Naive thymus-derived CD8-positive, alpha-beta T cell (primary cell): ENCODE measurements at places on chromosomes 12 and 14.

- DNase-seq, result no peak
Measured at GRCh38 chr12:49529414-49529813, 9.4 kb upstream of the KCNH3 start.

GRCh38 chr14:86196471-86196870, 666.5 kb downstream of the FLRT2 start:
- no peak for DNase-seq

DNA sequence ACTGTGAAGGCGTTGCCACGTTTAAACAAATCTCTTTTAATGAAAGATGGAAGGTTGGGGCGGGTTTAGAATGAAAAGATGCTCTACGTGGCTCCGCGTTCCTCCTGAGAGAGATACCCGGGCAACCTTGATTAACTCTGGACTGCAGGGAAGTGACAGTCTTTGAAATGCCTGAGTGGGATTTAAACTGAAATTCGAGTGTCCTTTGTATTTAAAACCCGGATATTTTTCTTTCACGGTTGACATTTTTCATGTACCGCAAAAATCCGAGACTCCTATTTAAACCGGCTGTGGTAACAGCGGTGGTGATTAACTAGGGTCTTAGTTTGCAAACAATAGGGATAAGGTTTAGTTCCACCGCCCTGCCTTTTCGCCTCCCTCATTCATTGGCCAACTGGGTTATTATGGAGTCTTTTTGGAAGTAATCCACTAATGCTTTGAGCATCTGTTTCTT, 707 bp downstream of the G2E3 start:
- no peak for DNase-seq

GRCh38 chr14:35414365-35414764, 9.8 kb upstream of the NFKBIA start:
- no peak for DNase-seq

DNA sequence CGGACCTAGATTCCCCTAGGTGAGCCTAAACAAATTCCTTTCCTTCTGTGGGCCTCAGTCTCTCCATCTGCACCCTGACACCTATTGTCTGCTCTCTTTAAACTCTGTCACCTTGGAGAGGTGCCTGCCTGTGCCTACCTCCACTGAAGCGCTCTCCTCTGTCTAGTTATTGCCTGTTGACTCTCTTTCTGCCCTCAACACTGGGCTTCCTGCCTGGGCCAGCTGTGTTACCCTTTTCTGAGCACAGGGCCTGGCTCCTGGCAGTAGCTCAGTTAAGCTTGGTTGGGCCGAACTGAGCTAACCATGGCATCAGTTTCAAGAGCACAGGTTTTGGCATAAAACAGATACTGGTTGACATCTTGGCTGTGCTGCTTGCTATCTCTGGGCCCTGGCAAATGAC, 43.5 kb downstream of the PRMT8 start:
- no peak for DNase-seq

DNA sequence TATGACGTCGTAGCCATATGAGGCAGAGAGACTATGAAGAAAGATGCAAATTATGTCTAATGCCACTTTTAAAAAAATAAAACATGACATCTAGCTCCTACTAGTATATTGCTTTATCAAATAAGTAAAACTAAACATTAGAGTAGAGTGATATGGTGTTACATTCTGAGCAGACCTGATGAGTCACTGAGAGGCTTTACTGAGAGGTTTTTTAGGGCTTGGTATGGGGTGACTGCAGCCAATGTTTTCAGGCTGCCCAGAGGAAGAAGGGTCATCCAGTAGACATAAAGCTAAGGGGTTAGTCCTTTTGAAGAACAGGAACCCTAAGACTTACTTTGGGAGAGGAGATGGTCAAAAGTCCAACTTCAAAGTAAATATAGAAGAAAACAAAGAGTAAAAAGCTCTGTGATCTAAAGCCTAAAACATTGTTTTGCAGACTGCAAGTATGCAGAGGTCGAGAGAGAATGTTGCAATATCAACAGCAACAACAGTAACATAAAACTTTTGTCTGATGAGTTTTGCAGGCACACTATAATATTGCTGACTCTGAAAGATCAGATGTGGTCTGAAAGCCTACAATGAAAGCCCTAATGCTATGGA, 774.7 kb downstream of the TMTC2 start:
- DNase-seq, result no peak

DNA sequence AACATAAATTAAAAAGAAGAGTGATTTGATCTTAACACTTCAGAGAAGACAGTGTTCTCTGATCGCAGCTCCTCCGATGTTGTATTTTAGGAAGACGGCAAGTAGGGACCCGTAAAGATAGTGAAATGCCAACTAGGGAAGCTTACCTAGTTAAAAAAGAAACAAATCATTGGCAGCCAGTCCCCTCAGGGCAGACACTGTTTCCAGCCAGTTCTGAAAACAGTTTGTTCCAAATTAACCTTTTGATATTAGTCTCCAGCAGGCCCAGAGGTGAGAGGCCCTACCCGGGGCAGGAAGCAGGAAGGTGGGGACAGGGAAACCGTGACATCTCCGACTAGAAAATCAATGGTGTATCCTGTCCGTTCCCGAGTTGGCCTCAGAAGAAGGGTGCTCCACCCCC, 56.0 kb downstream of the KSR2 start:
- DNase-seq, result no peak

GRCh38 chr12:127558361-127558760, 708.6 kb upstream of the TMEM132C start:
- no peak for DNase-seq

DNA sequence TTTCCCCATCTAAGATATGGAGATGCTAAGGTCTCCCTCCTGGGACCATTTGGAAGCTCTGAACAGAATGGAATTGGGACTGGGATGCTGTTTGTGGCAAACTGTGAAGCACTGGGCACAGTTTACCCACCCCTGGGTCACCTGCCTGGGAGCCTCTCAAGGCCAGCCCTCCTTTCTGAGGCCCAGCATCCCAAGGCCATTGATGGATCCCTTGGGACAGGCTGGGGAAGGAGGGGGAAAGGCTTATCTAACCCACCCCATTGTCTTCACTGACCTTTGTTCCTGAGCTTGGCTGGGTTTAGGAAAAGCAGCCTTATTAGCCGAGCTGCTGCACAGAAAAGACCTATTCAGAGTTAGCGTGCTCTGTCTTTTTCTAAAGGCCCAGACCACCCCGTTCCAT, 5.2 kb downstream of the CCDC85C start:
- DNase-seq, result no peak

DNA sequence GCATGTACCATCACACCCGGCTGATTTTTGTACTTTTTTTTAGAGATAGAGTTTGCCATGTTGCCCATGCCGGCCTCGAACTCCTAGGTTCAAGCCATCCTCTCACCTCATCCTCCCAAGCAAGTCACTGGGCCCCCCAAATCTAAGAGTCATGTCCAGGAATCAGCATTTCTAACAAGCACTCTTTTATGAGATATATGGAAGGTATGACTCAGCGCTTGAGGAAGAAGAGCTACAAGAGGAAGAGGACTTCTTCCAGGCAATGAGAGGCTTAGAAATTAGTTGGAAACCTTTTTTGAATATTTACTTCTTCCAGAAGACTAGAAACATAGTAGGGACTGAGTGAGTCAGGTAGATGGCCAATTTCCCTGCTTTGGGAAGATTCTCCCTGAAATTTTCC, 114.5 kb downstream of the HMGA2 start:
- no peak for DNase-seq

GRCh38 chr14:25150401-25150800, 100.5 kb upstream of the STXBP6 start:
- DNase-seq, result no peak

- no peak for DNase-seq
Measured at GRCh38 chr12:99997806-99998205, 13.1 kb upstream of the ANKS1B start.

DNA sequence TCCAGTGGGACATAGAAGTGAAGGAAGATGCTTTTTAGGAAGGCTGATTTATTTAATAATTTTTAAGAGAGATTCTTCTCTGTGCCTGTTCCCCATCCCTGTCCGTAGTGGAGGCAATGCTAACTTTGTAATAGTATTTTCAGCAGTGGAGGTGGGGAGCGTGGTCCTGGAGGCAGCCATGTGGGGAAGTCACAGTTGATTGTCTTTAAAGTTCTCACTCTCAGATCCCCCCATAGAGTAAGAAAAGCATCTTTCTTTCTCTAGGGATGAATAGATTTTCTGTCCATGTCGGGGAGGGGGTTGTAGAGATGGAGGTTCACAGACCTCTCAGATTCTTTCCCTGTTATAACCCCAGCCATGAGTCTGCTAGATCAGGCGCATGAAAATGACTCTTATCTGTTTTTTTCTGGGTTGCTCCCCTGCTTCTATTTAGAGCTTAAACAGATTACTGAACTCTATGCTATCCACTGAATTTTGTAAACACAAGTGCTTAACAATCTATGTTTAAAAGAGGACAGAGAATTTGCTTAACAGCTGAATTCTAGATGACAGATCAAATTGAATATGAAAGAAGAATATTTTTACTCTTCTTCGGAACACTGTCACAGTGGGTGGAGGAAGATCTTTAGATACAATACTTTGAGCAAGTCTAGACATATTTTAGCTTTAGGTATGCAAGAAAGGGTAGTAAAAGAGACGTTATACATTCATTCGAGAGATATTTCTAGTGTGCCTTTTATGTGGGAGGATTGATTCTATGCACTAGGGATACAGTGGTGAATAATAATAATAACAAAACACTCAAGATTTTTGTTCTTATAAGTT, 25.3 kb downstream of the TMEM117 start:
- DNase-seq, result no peak

DNA sequence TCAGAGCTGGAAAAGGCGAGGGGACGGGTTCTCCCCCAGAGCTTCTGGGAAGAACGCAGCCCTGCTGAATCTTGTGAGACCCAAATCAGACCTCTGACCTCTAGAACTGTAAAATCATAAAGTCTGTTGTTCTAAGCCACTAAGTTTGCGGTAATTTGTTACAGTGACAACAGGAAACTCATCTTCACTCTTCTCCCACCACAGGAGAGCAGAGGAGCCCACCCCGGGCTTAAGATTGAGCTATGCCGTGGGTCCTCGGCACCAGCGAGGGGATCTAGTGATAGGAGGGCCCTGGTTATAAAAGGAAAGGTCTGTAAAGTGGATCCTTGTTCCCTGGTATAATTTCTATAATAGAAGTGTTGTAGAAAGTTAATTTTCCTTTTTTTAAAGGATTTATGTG, 7.6 kb downstream of the MLXIP start:
- DNase-seq, result peak; percentile 66

DNA sequence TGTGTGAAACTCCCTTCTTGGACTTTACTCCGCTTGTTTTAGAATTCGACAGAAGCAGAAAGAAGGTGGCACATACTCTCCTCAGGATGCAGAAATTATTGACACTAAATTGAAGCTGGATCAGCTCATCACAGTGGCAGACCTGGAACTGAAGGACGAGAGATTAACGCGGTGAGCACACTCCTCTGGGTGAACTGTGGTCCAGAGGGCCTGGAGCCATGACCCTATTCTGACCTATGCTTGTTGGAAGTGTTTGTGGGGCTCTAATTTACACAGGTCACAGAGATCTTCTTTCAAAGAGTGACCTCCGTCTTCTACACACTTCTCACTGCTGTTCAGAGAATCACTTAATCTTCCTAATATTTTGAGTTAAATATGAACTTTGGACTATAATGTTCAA, 72.5 kb upstream of the MYF6 start:
- DNase-seq, result no peak

DNA sequence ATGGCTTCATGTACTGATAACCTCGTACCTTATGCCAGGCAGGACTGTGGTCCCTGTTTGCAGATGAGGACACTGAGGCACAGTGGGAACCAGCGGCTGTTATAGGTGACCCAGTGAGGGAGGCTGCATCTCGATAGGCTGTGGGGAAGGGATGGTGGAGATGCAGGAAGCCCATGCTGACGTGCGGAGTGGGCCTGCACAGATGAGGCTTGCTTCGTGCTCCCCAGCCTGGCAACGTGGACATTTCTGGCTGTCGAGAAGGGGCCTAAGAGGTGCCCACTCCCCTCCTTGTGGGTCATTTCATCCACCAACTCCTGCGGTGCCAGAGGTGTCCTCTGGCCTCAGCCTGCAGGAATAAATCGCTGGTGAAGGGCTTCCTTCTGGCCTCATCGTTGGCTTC, 107.4 kb downstream of the SLC25A47 start:
- no peak for DNase-seq

- no peak for DNase-seq
Measured at GRCh38 chr12:113190761-113191160, 5.2 kb downstream of the RITA1 start.

DNA sequence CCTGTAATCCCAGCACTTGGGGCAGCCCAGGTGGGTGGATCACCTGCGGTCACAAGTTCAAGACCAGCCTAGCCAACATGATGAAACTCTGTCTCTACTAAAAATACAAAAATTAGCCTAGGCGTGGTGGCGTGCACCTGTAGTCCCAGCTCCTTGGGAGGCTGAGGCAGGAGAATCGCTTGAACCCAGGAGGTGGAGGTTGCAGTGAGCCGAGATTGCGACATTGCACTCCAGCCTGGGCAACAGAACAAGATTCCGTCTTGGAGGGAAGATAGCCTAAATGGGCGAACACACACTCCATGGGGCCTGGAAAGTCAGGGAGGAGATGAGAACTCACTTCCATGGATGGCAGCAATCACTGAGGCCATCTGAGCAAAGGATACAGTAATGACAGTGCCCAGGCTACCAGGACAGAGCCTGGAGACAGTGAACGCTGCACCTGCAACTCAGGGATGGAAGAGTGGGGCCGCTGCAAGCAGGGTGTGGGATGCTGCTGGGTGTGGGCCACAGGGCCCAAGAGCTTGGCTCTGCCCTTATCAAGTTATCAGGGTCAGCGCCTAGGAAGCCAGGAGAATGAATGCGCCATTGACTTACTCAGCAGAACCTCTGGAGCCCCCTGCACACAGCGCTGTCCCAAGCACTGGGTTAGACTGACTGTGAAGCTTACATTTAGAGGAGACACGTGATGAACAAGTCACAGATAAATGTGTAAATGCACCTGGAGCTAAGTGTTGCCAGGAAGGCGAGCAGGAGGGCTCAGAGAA, 28.9 kb downstream of the FOXN3 start:
- no peak for DNase-seq

- DNase-seq, result no peak
Measured at GRCh38 chr14:101814934-101815333, 53.4 kb downstream of the PPP2R5C start.

- no peak for DNase-seq
Measured at GRCh38 chr14:41130274-41130673, 476.4 kb upstream of the LRFN5 start.

DNA sequence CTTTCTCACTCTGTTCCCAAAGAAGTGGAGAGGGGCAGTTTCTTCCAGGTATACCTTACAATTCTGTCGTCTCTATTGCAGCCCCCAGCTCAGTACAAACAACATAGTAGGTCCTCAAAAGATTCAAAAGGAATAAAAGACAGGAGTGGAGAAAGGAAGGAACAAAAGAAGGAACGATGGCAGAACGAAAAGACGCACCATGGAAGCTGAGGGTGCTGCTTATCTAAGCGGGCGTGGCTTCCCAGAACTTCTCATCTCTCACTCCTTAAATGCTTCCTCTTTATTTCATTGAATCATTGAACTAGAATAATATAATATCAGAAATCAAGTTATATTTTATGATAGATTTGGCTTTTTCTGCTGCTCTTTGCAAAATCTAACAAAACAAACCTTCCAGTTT, 13.7 kb upstream of the LTA4H start:
- no peak for DNase-seq

GRCh38 chr12:113818833-113819232, 147.3 kb downstream of the RBM19 start:
- DNase-seq, result no peak

- no peak for DNase-seq
Measured at GRCh38 chr14:99891900-99892299, 98.7 kb downstream of the EML1 start.

- no peak for DNase-seq
Measured at GRCh38 chr12:12171991-12172511, 94.8 kb downstream of the LRP6 start.
